CD4-positive, alpha-beta T cell treated with Interleukin-17A for 4 hours (primary cell): ENCODE measurements at places on chromosomes 1 and 21.

- DNase-seq: peak; percentile 49
These were observed 56.8 kb upstream of the LYST start for GRCh38 chr1:235923466-235924021.

DNA sequence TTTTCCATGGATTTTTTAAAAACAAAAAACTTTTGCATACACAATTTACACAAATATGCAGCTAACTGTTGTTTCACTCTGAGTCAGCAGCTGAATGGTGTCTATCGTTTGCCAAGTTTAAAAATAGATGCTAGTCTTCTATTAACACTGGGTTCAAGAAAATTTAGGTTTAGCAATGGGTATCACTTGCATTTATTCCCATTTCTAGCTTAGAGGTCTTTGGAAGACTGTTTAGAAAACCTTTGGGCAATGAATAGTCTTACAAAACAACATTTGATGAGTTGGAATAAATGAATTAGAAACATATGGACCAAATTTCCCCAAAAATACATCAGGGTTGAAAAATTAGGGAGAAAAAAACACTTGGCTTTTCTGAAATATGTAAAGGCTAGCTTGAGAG lies 165.8 kb downstream of the LYPLAL1 start:
- no peak for DNase-seq

- no peak for DNase-seq
These were observed 74.7 kb upstream of the ZBTB40 start for GRCh38 chr1:22376976-22377375.

- no peak for DNase-seq
These were observed 11.3 kb downstream of the GRIK1 start for GRCh38 chr21:29928537-29928936.

GRCh38 chr1:61094677-61095469 lies 12.5 kb downstream of the NFIA start:
- DNase-seq: no peak

DNA sequence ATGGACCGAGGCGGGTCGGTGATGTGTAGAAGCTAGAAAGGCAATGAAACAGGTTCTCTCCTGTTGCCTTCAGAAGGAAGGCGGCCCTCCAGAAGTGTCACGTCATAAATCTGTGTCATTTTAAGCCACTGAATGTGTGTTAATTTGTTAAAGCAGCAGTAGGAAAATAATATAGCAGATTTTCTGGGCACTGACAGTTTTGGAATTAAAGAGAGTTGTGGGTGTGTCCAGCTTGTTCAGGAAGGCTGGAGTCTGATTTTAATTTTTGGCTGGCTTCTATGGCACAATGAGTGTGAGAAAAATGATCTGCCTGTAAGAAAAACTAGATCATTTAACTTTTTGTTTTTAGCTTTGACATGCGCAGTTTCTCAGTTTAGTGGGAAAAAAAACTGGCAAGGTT lies 177.3 kb downstream of the EDEM3 start:
- DNase-seq: no peak

- DNase-seq: no peak
These were observed 570.8 kb downstream of the LTN1 start for GRCh38 chr21:28421716-28422524.

GRCh38 chr21:41361786-41362604 lies at the start of gene MX2:
Gene MX2 (plus strand): TSS chr21:41362027. CDS start chr21:41376907, 14,880 bp downstream.
- peak; percentile 84 for DNase-seq

DNA sequence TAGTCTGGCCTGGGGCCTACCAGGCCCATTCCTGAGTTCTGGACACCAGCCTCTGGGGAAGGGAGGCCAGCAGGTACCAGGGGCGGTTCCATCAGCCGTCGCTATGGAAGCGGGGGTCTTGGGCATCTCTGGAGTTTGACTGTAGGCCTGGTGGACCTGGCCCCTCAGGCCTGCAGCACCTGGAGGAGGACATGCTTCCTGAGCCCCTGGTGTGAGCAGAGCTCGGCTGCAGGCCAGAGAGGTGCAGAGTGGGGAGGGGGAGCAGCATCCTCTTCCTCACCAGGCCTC lies 7.8 kb downstream of the MYBPH start:
- no peak for DNase-seq

- DNase-seq: peak; percentile 82
These were observed 66.6 kb downstream of the FAM163A start for GRCh38 chr1:179809506-179810366.

DNA sequence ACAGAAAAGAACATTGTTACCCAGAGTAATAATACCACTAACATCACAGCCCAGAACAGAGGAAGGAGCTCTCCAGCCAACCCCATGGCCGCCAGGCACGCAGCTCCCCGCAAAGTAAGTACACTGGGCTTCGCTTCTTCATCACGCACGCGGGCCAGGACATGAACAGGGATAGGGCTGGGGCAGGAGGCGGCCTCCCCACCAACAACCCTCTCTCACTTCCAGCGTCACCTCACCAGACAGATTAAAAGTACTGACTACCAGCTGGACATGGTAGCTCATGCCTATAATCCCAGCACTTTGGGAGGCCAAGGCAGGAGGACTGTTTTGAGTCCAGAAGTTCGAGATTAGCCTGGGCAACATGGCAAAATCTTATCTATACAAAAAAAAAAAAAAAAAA lies 78.3 kb downstream of the NPHP4 start:
- no peak for DNase-seq

DNA sequence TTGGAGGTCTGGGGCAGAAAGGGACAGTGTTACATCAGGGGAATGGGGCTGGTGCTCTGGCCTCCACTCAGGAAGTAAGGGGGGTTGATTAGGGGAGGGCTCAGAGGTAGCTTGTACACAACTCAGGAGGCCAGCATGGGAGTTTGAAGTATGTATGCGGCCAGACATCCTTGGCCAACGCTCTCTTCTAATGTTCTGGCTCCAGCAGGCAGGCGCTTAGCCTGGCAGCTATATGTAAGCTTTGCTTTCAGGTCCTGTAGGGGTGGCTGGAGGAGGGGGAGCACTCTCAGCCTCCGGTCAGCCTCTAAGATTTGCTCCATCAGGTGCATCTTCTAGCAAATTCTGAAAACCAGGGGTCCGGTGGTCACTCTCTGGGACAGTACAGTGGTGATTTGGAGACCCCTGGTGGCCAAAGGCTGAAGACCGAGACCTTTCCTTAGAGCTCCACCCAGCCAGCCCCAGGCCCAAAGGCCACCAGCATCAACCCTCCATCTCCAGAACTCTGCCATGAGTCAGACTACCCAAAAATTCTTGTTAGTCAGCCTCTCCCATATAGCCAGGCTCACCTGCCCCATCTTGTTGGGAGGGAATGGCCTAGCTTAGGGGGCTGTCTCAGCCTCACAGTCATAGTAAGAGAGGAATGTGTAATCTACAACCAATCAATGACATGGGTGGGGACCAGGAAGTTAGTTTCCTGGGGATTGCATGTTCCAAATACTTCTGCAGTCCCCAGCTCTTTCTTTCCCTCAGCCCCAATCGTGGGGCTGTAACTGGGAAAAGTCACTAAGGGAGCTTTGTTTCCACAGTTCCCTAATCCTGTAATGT lies 9.7 kb upstream of the COL8A2 start:
- DNase-seq: peak; percentile 59

DNA sequence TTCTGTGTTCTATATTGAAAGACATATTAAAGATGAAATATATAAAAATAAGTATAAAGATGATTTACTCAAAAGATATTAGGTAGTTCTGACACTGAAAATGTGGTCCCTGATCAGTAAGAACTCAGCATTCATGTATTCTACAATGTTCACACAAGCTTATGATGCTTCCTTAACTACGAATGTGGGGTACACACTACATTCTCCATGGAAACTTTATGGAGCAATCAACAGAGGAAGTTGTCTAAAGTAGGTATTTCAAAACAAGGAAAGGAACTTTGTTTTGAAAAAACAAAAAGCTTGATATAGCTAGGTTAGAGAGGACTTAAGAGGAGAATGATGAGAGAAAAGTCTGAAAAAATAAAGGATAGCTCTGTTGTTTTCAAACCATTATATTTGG lies 119.7 kb upstream of the RGS18 start:
- DNase-seq: no peak

DNA sequence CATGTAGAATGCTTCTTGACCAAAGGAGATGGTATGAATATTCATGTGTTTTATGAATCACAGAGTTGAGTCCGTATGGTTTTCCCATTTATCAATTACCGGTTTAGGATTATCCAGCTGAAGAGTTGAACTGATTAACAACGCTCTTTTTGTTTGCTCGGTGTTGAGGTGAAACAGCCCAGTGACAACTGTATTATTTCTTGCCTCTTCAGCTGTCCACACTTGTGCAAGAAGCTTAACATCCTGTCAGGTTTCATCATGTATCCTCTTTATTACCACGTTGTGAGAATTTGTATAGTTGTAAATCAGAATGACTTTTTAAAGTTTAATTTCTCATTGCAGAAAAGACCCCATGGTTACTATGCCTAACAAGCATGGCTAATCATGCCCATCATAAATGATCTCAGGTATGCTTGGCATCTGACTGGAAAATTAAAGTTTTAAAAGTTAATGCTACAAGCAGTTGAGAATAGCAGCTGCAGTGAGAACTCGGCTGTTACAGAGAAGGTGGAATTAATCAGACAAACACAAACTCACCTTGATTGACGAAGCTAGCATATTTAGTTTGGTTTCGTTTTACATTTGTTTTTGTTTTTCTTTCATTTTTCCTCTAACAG lies 563.2 kb upstream of the ADGRL2 start:
- no peak for DNase-seq

DNA sequence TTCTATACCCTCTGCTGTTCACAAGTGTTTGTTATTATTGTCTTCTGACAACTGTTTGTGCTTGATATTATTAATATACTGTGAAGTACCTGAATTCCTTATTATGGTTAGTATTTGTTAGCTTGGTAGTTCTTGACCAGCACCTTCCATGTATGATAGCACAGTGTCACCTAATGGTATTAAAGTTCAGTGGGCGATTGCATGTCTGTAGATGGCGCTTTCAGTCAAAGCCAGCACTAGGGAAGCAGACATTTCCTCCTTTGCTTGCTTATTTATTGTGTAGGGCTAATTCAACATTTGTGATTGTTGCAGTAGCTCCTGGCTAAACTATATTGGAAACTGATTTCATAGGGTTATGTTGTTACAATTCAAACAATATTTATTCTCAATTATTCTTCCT lies 218.0 kb downstream of the ZP4 start:
- no peak for DNase-seq

- DNase-seq: no peak
These were observed 62.5 kb upstream of the TARBP1 start for GRCh38 chr1:234541286-234541975.

DNA sequence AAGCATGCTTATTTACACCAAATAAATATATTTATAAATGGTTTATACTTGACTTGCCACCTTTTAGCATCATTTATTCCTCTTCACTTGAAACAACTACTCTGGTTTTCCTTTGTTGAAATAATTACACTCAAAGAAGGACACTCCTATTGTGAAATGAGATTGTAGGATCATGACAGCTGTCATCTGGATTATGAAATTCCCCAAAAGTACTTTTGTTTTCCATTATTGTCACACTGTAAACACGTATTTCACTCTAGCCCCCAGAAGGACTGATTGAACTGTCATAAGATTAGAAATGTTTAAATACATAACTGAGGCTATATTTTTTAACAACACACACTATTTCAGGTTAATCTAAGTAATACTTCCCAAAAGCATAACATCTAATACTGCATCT lies 593.8 kb downstream of the LRRIQ3 start:
- no peak for DNase-seq

DNA sequence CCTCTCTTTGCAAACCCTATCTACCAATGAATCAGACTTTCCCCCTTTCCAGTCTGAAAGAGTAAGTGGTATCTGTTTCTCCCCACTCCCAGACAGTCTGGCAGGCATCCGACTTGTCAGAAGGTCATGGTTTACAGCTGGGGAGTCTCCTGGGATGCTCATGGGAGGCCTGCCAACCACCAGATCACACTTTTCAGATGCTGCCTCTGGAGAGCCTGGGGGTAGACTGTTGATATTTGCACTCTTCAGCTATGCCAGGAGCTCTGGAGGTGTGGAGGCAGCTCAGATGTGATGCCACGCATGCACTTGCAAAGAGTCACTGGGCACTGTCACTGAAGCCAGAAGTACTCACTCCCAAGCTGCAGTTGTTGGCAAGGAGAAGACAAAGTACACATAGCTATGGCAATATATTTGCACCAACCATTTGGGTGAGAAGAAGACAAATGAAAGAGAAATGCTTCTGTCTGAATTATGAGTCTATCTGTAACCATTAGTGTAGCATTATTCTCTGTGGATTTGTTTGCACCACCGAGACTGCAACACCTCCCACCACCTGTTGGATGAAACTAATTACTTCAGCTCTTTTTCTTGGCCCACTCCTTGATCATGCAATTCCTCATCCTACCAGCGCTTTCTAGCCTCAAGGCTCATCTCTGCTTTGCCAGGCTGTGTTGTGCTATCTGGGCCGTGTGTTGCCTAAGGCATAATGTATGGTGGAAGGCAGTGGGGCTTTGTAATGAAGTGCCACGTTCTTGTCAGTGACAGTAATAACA lies 133.0 kb upstream of the SPAG17 start:
- DNase-seq: no peak

- DNase-seq: no peak
These were observed 95.4 kb upstream of the CLDN14 start for GRCh38 chr21:36575306-36575705.

GRCh38 chr1:5596651-5597050 lies 395.6 kb downstream of the NPHP4 start:
- DNase-seq: no peak

DNA sequence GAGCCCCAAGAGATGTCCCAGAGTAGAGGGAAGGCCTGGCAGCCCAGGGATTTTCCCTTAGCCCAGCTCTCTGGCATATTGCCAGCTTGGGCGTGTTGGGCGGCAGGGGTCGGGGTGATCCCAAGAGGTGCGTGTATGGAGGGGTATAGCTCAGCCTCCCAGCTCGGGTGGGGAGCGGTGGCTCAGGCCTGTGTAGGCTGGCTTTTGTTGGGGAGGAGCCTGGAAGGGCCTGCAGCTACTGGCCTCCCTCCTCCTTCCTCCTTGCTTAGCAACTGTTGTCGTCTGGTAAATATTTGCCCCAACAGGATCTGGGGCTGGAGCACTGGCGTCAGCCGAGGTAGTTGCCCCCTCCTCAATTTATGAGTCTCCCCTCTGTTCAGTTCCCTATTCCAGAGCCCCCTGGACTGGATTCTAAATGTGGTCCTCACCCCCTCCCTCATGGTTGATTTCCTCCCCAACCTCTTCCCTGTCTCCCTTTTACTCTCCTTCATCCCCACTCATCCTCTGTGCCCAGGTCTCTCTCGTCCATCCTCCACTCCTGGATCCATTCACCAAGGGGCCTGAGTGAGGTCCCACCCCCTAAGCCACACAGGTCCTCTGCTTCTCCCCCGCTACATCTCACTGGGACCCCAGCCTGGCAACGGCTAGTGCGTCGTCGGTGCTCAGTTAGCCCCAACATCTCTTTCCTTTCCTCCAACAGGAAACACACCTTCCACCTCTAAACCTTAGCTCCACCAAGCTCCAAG lies 10.3 kb upstream of the LMNA start:
- peak; percentile 46 for DNase-seq

GRCh38 chr1:205335692-205336091 lies 14.1 kb upstream of the NUAK2 start:
- DNase-seq: peak; percentile 90

GRCh38 chr21:26941421-26941820 lies 25.5 kb downstream of the ADAMTS5 start:
- DNase-seq: no peak
